ENCODE measurements at places on chromosomes 1 and 21.

DNA sequence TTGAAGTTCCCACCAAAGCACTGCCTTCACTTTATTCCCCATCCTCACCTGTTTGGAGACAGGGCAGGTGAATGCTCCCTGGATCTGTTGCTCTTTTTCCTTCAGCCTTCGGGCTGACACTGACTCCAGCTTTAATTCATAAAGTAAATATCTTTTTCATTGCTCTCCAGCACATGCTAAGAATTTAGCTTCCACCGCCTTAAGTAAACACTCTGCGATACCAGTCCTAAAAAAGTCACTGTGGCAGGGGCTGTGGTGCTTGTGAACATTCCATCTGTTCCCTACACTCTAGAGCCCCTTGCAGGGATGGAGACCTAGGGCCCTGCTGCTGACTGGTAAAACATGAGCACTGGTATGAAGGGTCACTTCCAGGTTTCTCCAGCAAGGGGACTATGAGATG, 896 bp upstream of the PLA2G2A start:
- no peak for DNase-seq

DNA sequence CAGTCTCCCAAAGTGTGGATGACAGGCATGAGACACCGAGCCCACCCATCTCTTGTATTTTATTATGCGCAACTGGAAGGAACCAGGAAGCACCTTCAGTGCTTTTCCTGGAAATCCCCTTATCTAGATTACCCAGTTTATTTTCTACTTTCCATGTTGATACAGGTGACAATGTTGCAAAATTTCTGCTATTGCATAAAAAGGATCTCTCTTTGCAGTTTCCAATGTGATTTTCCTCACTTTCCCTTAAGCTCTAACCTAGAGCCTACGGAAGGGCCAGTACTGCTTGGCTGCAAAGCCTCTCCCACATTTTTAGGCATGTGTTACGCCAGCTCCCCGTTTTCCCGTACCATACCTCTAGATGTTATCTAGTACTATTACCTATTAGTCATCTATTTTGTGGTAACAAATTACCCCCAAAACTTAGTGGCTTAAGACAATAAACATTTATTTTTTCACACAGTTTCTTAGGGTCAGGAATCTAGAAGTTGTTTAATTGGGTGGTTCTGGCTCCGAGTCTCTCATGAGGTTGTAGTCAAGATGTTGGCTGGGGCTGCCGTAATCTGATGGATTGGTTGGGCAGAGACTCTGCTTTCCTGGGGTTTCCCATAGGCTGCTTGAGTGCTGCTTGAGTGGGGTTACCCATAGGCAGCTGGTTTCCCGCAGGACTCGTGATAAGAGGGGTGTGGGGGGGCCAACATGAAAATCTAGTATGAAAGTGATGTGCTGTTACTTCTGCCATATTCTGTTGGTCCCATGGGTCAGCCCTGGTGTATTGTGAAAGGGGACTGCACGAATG, 131.5 kb upstream of the HNRNPU start:
- DNase-seq = no peak

DNA sequence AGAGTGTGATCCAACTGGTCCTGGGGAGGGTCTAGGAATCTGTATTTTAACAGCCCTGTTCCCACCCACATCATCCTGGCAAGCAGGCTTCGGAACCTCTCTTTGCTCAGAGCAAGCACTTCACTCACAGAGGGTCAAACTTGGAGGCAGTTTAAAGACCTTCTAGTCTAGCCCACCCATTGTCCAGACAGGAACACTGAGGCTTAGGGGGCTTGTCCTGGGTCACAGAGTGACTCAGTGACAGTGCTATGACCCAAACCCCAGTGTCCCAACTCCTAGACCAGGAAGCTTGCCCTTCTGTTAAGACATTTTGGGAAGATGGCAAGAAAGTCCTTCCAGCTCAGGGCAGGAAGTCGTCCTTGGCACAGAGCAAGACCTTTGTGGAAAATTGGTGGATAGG, 36.5 kb downstream of the FBXO2 start:
- DNase-seq = no peak

GRCh38 chr1:61004262-61005003, 77.9 kb upstream of the NFIA start:
- no peak for DNase-seq

GRCh38 chr1:36408479-36408878, 10.8 kb upstream of the LSM10 start:
- no peak for DNase-seq
